Suprapubic skin (tissue), 4 donors: ENCODE measurements at places on chromosomes 11 and 22.

GRCh38 chr11:3840004-3840869, 522 bp downstream of the RHOG start:
- H3K27ac ChIP-seq = peak overlapping the region; percentile 99
- H3K36me3 ChIP-seq = peaks cover 4% of the 10 kb centered on the region
- H3K4me3 ChIP-seq = peak overlapping the region; percentile 94
- H3K4me1 ChIP-seq = peaks cover 55% of the 10 kb centered on the region
- no peaks in the 10 kb centered on the region for H3K27me3 ChIP-seq

GRCh38 chr22:44451016-44451415, 47.0 kb downstream of the RTL6 start:
- DNase-seq = no peak
- H3K36me3 ChIP-seq = no peaks in the 10 kb centered on the region
- no peak overlapping the region for H3K4me3 ChIP-seq
- no peak overlapping the region for H3K27ac ChIP-seq

GRCh38 chr22:37996079-37996478, 11.7 kb upstream of the SOX10 start:
- no peak for DNase-seq
- H3K4me3 ChIP-seq = no peak overlapping the region
- no peaks in the 10 kb centered on the region for H3K27me3 ChIP-seq
- no peaks in the 10 kb centered on the region for H3K36me3 ChIP-seq
- H3K27ac ChIP-seq = no peak overlapping the region

DNA sequence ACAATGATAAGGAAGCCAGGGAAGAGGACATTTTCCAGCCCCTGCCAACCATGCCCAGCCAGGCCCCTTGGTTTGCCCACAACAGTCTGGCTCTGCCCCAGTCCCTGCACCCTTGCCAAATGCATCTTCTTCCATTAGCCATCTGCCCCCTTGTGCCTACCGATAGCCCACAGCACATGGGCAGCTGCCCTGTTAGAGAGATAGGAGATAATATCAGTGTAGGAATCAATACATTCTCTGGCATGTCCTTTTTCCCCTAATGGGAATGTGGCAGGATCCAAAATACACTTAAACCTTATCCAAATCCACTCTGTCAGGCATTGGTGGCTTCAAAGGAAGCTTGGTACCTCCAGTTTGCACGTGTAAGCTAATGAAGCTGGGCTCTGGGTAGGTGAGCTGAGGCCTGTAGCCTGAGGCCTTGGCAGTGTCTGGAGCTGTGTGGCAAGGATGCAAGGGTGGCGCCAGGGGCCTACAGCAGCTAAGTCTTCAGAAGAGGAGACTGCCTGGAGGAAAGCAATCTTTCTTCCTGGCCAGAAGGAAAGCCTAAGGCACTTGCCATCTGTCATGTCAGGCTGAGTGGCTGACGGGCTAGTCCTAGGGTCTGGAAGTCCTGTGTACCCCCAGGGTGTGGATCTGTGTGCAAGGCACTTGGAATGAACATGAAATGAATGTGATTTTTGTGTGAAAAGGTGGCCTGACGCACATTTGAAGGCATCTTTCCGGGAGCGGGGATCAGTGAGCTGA, 164.2 kb upstream of the TBCEL start:
- no peak overlapping the region for H3K4me3 ChIP-seq
- H3K27me3 ChIP-seq = peaks cover 9% of the 10 kb centered on the region
- no peak for DNase-seq
- no peaks in the 10 kb centered on the region for H3K4me1 ChIP-seq

GRCh38 chr11:14713496-14714244, 70.1 kb downstream of the PDE3B start:
- no peak for DNase-seq
- no peaks in the 10 kb centered on the region for H3K4me1 ChIP-seq
- H3K27ac ChIP-seq = no peak overlapping the region

DNA sequence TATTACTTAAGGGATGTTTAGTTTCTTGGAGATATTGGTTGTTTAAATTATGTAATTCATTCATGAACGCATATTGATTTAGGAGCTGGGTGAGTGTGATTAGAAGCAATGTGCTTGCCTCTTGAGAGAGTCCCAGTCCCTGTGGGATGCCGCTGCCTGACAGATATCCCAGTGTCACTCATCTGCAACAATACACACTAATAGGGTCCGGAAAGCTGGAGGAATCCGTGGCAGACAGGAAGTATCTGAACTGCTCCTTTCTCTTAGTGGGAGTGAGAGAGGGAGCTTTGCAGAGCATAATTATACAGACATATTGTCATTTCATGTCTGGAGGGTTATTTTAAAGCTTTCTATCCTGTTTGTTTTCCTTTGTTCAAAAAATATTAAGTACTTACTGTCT, 17.4 kb downstream of the AMOTL1 start:
- no peak overlapping the region for H3K27ac ChIP-seq
- no peaks in the 10 kb centered on the region for H3K27me3 ChIP-seq
- H3K36me3 ChIP-seq = no peaks in the 10 kb centered on the region
- peaks cover 82% of the 10 kb centered on the region for H3K4me1 ChIP-seq
- no peak for DNase-seq

DNA sequence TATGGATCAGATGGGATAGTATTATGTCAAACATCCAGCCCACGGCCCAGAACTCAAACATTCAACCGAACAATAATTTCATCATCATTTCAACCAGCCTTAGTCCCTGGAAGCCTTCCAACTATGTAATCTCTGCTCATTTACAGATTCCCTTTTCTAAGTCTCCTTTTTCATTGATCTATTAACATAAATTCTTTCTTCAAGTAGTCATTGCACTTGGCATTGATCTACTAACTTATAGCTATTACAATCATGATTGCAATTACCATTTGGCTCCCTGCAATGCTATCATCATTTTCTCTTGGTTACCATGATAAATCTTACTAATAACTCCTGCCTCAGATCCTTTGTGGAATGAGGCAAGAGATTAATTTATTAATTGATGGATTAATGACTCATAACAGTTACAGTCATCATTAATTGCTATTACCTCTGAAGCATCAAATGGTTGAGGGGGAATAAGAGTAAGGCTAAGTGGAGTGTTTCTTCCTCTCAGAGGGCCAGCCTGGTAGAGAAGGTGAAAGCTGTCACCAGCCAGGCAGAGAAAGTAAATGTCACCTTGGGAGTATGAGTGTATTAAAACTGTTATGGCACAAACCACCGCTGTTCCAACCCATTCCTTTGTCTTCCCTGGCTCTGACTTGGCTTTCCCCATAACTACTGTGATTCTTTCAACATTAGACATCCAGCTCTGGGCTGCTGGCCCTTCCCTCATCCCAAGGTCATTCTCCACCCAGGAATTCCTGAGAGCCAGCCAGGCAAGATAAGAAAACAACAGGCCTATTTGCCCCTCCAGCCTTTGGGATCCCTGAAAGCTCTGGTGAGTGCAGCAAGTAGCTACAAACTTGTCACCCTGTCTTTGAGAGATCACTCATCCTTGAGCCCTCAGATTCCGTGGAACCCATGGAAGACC, 174.7 kb downstream of the RRAS2 start:
- H3K36me3 ChIP-seq = no peaks in the 10 kb centered on the region
- H3K27ac ChIP-seq = no peak overlapping the region
- no peak for DNase-seq

- H3K4me1 ChIP-seq = peaks cover 11% of the 10 kb centered on the region
- no peak overlapping the region for H3K4me3 ChIP-seq
- no peaks in the 10 kb centered on the region for H3K36me3 ChIP-seq
- H3K27me3 ChIP-seq = no peaks in the 10 kb centered on the region
These were observed 228.4 kb downstream of the BLID start for GRCh38 chr11:121887569-121887968.
